ENCODE measurements at places on chromosomes 12 and 14.

DNA sequence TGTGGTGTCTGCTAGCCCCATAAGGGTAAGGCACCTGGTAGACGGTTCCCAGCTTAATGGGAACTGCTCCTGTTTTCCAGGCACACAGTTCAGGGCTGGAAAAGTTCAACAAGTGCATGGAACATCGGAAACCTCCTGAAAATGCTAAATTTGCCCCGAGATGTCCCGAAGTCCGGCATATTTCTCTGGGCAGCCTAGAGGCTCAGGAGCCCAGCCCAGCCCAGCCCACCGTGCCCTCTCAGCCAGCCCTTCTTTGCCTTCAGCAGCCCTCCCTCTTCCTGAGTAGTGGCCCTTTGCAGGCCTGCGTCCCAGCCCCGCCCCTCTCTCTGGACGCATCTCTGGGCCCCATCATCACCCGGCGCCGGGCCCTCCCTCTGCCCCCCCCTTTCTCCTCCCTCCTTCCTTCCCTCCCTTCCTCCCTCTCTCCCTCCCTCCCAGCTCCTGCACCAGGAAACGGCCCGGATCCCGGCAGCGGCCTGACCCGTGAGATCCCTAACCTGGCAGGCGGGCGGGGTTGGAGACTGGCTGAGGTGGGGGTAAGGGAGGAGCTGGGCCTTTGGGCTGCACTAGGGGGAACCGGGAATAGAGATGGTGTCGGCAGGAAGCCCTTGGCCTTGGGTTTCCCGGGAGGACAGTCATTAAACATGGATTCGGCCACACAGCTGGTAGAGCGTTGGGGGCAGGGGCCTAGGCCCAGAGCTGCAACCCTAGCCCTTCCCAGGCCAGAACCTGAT is at the start of gene BCL2L2:
TSS of gene BCL2L2 (plus strand) at position 422 of the 734 bp plus-strand sequence. CDS start 935 bp downstream, outside the sequence.
- DNase-seq = no peak

GRCh38 chr14:100674428-100674827 is 52.3 kb upstream of the DLK1 start:
- DNase-seq = no peak

DNA sequence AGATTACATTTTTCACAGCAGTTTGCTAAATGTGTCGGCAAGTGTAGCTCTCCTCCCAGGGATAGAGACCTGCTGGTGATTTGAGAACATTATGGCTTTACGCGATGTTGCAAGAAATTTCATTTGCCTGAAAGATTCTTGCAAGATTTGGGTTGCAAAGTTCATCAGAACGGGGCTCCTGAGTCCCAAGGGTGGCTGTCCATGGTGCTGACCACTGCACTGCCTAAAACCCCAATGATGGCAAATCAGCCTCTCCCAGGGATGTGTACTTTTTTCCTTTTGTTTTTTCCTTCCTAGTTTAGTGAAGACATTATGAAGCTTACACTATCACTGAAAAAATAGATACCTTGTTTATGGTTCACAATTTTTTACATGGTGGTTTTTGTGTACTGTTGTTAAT is 85.4 kb downstream of the WSCD2 start:
- no peak for DNase-seq

DNA sequence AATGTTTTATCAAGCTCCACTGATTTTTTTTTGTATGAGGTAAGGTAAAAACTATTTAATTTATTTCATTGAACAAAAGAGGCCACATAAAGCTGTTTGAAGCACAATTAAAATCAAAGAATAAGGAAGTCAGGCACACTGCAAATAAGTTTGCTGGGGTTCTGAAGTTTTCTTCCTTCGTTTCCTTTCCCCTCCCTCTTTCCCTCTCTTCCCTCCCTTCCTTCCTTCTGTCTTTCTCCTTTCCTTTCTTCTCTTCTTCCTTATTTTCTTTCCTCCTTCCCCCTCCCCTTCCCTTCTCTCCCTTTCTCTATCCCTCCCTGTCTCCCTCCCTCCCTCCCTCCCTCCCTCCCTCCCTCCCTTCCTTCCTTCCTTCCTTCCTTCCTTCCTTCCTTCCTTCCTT is 78.7 kb downstream of the ALX1 start:
- DNase-seq = no peak
